ENCODE measurements at places on chromosomes 3 and 15. TPM values are rescaled to one million over a fixed set of nuclear protein-coding genes. Genes with fewer than 3 reads are reported as not detected.

The VIPR1 gene
- total RNA-seq = 0.23 TPM

The SLC25A20 gene
- total RNA-seq = 21.9 TPM

The TRA2B gene
- total RNA-seq = 227 TPM

The GALNT15 gene
- total RNA-seq = 175 TPM

The CAMP gene
- not detected for total RNA-seq

The GASK1A gene
- not detected for total RNA-seq

The MYL3 gene
- total RNA-seq = 0.14 TPM

The GP9 gene
- total RNA-seq = not detected

The CSPG4 gene
- total RNA-seq = 0.19 TPM

The CFAP91 gene
- 0.14 TPM for total RNA-seq

The ADAMTS7 gene
- 19.3 TPM for total RNA-seq

The PCSK6 gene
- total RNA-seq = 24.0 TPM

The IGSF11 gene
- total RNA-seq = not detected

The GMNC gene
- total RNA-seq = not detected

The SLC28A1 gene
- not detected for total RNA-seq
